ENCODE measurements at places on chromosomes 5 and 9.

- DNase-seq = no peak
Measured at GRCh38 chr9:112445196-112445595, 41.4 kb upstream of the KIAA1958 start.

GRCh38 chr5:1021136-1021968, 12.8 kb downstream of the NKD2 start:
- no peak for DNase-seq

- no peak for DNase-seq
Measured at GRCh38 chr5:84695330-84695729, 310.6 kb upstream of the EDIL3 start.

- DNase-seq = no peak
Measured at GRCh38 chr5:53934151-53934820, 373.8 kb downstream of the NDUFS4 start.

GRCh38 chr5:78747055-78747454, 98.5 kb upstream of the LHFPL2 start:
- no peak for DNase-seq

GRCh38 chr9:106283769-106284168, 579.2 kb upstream of the ZNF462 start:
- no peak for DNase-seq

DNA sequence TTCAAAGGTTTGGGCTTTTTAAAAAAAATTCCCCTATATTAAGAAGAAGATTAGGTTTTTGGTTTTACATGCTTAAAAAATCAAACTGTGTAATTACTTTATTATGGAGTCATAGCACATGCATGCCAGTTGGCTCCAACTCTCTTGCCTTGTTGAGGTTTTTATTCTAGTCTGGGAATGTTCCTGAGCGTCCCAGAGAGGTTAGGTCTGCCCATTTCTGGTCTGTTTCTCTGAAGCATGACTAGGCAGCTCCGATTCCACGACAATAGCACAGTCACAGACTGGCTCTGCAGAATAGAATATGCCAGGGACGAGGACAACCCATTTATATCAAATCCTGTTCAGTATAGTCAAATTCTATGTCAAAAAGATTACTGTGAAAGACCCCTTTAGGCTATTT, 217.0 kb downstream of the PCSK5 start:
- no peak for DNase-seq

DNA sequence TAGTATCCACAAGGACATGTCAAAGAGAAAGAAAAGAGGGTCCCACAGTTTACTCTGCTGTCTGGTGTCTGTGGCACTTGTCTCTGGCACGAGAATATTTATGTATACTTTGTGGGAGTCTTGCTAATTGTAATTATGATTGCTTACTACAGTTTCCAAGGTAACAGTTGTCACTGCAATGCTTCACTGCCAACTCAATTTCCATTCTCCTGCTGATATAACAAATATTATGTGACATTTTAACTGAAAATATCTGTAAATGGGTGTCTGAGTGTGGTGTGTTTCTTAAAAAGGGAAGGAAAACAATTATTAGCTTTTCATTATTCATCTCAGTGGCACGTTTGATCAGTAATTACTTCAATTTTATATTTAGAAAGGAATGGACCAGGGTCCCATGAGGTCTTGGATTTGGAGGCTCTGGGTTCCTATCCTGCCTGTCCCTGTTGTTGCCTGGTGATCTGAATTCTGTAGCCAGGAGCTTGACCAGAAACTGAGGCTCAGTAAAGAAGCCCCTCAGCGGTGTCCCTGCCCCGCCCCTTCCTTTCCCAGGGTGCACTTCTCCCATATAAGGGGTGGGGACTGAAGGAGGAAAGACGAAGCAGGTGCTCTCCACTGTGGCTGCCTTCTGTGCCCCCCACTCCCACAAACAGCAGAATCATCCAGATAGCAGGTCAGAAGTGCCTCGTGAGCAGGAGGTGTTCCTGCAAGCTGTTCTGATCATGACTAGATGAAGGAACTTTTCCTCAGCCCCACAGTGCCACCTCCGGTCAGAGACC, 137.3 kb upstream of the KIF2A start:
- DNase-seq = no peak

GRCh38 chr5:175542232-175542965, 64.0 kb downstream of the SFXN1 start:
- no peak for DNase-seq

DNA sequence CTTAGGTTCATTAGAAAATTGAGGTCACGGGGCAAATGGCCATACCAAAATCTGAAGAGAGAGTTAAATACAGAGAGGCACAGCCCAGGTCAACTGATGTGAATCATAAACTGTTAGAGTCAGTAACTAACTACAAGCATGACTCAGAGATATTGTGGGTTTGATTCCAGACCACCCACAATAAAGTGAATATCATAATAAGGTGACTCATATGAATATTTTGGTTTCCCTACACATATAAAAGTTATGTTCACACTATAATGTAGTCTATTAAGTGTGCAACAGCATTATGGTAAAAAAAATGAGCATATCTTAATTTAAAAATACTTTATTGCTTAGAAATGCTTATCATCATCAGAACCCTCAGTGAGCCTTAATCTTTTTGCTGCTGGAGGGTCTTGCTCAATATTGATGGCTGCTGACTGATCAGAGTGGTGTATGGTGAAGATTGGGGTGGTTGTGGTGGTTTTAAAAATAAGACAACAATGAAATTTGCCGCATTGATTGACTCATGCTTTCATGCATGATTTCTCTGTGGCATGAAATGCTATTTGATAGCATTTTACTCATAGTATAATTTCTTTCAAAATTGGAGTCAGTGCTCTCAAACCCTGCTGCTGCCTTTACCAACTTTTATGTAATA, 53.1 kb upstream of the EDIL3 start:
- DNase-seq = no peak

GRCh38 chr5:20300110-20300509, 312.1 kb upstream of the CDH18 start:
- DNase-seq = no peak

GRCh38 chr9:129762985-129763926, 10.4 kb upstream of the PTGES start:
- no peak for DNase-seq

- DNase-seq = no peak
Measured at GRCh38 chr5:103120607-103121200, 603 bp downstream of the PPIP5K2 start.
